GM12865 (cell line): ENCODE measurements at places on chromosomes 16 and 17.

GRCh38 chr17:8133941-8134340 is 10.0 kb upstream of the HES7 start:
- DNase-seq = no peak

- DNase-seq = peak; percentile 83
Measured at GRCh38 chr17:78168903-78169793, 767 bp downstream of the SYNGR2 start.

DNA sequence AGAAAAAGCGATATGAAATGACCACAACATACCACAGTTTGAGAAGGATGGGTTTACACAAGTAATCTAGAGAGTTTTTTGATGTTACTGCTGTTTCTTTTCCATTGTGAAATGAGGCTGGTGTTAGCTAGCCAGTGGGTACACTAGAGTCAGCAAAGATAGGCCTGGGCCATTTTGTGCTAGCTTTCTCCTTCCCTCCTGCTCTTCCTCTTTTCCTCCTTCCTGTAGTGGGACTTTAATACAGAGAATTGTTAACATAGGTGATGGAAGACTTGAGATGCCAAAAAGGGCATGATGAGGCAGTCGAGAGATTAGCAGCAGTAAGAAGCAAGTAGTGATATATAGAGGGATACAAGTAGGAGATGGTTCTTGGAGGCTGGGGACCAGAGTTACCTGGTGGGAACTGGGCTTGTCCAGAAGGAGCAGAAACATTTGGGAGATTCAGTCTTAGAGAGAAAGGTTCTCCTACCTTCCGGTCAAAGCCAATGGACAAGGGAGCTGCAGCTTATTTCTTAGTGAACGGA is 7.7 kb downstream of the NSRP1 start:
- no peak for DNase-seq

DNA sequence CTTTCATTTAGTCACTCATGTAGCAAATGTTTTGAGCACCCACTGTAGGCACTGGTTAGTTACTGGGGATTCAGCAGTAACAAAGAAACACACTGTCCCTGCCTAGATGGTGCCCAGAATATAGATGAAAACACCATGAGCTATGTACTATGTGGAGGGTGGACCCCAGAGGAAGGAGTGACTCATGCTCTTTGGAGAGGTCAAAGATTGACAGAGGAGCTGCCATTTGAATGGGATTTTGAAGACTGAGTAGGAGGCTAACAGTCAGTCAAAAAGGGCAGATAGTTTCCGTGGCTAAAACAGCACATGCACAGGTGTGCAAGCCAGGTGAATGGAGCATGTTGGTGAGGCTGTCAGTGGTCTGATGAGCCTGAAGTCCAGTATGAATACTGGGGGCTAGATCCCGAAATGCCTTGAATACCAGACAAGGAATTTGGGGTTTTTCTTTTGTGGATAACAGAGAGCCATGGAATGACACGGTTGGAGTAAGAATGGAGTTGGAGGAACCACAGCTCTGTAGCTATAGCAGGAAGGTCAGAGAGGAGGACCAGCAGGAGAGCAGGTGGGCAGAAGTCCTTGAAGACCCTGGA is 6.1 kb downstream of the IL21R start:
- peak; percentile 71 for DNase-seq

DNA sequence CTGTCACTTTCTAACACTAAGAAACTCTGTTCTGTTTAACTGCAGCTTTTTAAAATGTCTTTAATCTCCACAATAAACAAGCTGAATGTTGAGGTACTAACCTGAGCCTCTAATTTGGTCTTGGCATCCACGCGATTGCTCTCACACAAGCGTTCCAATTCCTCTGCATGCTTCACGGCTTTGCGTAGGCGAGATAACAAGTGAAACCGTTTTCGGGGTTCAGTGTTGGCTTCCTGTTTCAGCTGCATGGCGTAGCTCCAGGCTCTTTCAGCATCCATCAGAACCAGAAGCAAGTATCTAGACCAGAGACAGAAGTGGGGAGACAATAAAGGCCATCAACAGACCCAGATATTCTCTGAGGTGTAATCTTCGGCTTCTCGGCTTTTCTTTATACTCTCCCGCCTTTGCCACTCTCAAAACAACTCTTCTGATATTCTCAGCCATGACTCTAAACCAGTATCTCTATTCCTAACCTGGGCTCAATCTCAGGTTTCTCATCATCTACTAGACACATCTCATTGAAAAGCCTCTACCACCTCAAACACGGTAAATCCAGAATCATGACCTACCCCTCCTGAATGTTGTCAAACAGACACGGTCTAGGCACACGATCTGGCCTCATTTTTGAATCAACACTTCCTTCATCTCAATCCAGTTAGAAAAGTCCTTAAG is 8.3 kb downstream of the SRP68 start:
- DNase-seq = peak; percentile 85

DNA sequence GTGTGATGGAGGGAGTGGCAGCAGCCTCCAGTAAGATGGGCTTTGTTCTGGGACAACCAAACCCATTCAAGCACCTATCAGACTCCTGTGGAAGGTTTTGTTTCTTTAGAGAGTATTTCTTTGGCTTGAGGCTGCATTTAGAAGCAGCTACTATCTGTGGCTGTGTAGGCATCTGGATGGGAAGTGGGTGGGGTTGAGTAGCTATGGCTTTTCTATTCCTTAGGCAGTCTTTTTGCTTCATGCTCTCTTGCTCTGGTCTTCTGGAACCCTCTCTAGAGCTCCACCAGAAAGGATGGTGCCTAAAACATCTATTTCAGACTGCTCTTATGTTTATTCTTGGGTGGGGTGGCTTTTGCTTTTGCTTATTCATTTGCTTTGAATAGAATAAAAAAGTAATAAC is 19.9 kb downstream of the TNRC6A start:
- DNase-seq = no peak

DNA sequence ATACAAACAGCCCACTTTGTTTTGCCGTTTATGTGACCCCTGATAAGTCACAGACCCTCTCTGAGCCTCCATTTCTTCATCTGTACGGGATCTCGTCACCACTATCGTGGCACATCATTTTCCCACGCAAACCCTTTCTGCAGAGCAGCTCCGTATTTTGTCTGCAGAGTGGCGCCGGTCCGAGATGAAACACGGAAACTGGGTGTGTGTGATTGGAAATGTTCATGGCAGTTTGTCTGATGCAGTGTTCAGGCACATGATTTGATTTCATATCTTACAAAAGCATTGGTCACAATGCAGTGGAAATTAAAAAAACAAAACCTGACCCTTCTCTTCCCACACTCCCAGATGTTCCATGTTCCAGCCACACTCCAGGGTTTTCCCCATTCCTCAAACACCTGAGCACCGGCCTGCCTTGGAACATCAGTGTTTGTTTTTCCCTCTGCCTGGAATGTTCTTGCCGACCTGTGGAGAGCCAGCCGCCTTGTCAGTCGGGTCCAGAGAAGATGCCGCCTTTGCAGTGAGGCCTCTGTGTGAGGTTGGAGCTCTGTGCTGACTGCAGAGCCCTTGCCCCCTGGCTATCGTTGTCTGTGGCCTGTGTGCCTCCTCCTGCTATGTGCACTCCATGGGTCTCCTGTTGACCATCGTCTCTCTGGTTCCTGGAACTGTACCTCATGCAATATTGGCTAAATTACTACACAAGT is 39.2 kb downstream of the NT5M start:
- no peak for DNase-seq

DNA sequence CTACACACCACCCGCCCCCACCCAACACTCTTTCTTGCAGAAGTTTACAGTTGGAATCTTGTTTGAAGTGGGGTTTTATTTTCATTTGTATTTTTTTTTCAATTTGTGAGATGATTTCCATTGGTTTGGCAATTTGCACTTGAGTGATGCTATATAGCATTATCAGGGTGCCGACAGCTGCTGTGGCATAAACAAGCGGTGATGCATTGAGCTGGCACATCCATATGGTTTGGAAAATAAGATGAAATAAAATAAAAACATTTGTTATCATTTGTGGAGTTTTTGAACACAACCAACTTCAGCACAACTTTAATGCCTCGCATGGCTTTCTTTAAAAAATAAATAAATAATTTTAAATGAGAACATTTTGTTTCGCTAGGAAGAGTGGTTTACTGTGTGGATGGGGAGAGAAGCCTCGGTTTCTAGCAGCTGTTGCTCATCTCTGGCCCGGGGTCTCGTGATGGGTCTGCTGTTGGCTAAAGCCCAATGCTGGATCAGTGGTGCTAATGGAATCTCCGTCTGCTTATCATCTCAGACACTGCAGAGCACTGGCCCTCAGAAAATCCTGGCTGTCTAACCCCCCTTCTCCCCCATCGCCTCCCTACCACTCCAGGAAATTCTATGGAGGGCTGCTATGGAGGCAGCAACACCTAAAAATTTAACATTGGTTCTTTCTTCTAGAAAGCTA is 192.3 kb upstream of the MAF start:
- no peak for DNase-seq

GRCh38 chr17:57752031-57752905 is 7.2 kb upstream of the CCDC182 start:
- DNase-seq = no peak

DNA sequence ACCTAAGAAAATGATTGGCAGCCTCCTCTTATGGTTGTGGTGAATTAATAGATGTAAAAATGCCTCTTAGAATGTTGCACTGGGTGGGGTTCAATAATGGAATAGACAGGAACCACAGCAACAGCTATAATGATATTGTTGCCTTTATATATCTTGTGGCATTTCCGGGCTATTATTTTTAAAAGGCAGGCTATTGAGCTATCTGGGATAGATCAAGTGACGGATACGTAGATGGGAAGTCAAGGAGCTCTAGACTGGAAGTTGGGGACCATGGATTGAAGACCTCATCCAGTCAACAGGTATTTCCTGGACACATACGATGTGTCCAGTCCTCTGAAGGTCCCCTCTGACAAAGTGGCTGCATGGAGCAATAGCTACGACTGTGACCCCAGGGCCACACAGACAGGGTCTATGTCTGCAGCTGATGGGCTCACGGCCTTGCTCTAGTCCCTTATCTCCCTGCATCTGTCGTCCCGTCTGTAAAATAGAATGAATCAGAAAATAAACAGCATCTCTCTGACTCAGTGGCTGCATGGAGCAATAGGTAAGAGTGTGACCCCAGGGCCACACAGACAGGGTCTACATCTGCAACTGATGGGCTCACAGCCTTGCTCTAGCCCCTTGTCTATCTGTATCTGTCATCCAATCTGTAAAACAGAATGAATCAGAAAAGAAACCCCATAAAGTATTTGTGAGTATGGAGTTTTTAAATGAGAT is 117.7 kb upstream of the FOXF1 start:
- no peak for DNase-seq

DNA sequence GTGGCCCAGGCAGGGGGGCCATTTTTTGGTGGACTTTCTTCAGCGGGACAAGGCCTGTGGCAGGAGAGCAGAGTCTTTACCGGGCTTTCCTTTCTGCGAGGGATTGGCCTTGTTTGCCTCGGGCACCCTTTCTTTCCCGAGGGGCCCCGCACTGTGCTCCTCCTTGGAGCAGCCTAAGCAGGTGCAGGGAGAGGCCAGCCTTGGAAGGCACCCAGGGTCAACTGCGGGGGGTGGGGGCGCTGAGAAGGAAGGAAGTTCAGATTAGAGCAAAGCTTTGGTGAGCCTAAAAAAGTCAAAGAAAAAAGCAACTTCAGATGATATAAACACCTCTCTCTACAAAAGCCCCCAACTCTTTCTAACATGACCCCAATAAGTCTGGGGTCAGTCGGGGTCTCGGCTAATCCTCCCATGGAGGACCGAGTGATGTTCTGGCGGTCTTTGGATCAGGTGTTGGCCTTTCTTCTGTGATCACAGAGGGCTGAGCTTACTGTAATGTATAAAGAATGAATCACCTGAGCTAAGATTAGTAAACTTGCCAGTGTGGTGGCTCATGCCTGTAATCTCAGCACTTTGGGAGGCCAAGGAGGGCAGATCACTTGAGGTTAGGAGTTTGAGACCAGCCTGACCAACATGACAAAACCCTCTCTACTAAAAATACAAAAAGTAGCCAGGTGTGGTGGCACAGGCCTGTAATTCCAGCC is 63.0 kb downstream of the PGS1 start:
- no peak for DNase-seq

DNA sequence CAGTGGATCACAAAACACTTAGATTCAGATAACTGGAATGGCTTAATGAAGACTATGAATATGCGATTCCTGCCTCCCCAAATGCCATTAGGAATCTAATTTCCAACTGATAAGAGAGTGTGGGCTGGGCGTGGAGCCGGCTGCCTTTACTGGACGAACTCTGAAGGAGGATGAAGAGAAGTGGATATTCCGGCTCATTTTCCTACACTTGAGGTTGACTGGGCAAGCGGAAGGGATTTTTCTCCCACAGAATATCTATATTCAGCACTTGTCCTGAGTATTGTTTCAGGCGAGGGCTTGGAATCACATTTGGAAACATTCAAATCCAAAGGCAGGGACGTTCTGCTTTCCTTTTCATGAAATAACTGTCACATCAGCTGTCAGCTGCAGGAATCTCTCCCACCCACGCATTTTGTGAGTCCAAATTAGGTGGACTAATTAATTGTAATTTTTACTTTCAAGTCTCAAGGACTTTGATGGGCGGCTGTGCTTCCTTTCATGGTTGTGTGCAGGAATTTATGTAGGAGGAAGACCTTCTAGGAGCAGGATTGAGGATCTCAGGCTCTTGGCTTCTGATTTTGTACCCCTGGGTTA is 138.5 kb downstream of the PITPNC1 start:
- DNase-seq = no peak

GRCh38 chr17:64117981-64118979 is 11.7 kb downstream of the ERN1 start:
- DNase-seq = no peak

DNA sequence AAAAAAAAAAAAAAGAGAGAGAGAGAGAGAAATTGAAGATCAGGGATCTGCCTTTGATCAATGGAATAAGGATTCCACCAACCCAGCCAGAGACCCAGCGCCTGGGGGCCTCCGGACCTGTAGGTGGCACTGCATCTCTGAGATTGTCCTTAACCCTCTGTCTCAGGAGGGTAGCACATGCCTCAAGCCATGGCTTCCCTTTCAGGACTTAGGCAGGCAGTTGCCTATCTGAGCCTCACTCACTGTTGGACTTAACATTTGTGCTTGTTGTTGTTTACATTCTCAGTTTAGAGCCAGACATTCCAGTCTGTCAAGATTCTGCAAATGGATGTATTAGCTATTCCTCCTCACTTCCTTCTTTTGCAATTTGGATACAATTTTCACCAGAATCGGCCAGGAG is 5.1 kb upstream of the SCNN1B start:
- DNase-seq = peak; percentile 58

DNA sequence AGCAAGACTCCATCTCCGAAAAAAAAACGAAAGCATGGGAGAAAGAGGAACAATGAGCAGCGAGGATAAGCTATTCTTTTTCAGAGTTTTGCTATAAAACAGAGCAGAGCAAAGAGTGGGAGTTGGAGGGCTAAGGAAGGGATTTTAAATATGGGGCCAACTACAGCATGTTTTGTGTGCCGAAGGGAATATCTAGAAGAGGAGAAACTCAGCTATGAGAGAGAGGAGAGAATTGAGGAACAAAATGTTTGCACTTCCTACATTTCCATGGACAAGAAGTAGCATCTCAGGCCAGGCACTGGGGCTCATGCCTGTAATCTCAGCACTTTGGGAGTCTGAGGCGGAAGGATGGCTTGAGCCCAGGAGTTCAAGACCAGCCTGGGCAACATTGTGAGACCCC is 13.1 kb upstream of the GRB2 start:
- DNase-seq = no peak

GRCh38 chr17:72117535-72118334 is 3.1 kb upstream of the SOX9 start:
- no peak for DNase-seq
